Mucosa of gallbladder (tissue), 1 donor: ENCODE measurements at places on chromosomes 1 and 21.

DNA sequence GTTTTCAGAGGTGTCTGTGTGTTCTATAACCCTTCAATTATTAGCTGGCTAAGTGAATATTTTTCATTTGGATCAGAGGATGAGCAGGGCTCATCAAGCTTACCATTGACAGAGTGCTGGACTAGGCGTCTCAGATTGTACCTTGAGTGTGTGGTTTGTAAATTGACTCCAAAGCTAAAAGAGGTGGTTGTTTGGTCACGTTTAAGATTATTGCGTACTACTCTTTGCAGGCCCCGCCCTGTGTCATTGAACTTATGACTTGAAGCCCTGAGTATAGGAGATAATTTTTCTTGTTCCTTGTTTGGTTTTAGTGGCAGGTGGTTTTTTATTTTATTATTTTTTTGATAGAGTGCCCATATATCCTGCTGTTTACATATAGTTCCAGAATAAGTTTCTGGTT is 17.7 kb downstream of the MRPS6 start:
- no peak for DNase-seq

GRCh38 chr1:201598973-201599372 is 60.0 kb downstream of the NAV1 start:
- DNase-seq: no peak

DNA sequence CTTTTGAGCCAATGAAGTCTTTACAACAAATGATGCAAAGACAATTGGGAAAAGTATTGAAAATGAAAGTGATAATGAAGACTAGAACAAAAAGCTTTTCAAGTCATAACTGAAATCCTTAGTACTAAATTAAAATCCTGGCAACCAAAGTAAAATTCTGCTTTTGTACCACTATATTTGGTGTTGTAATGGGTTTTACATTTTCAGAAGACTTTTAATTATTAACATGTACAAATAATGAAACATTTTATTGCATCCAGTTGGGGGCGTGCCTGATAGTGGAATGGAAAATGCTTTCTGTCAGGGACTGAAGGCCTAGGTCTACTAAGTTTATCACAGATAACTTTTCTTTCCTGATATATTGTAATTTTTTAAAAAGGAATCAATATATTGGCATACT is 89.4 kb downstream of the SDCCAG8 start:
- no peak for DNase-seq

DNA sequence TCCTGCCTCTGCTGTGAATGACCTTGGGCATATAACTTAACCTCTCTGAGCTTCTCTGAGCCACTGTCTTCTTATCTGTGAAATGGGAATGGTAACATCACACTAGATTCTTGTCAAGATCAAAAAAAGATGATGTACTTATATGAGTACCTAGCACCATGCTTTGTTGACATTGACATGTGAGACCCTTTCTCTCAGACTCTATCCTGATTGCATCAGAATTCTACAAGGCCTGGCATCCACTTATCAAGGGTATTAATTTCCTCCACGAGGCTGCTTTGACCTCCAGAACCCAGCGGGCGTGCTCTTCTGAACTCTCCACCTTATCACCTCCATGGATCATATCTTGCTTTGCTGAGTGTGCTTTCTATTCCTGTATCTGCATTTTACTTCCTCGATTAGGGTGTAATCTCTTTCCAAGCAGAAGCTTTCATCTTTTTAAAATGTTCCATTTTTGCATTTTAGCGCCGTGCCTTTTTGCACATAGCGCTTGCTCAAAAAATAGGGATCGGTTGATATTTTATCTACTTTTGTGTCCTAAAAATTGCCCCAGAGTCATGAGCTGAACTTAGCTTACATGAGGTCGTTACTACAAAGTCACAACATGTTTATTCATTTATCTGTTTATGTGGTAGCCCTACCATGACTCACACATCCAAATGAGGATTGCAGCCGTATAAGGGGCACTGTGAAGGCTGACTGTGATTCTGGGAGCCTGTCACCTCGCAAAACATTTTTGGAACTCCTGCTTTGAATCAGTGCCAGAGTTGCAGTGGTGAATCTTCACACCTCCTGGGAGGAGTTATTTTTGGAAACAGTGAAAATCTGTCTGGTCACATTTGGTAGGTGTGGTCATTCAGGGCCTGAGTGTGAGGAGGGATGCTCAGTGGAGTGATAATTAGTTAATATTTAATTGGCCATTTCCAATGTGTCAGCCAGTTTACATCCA is 63.2 kb downstream of the IER5 start:
- no peak for DNase-seq

GRCh38 chr1:239601108-239601507 is 214.7 kb downstream of the CHRM3 start:
- DNase-seq: no peak

DNA sequence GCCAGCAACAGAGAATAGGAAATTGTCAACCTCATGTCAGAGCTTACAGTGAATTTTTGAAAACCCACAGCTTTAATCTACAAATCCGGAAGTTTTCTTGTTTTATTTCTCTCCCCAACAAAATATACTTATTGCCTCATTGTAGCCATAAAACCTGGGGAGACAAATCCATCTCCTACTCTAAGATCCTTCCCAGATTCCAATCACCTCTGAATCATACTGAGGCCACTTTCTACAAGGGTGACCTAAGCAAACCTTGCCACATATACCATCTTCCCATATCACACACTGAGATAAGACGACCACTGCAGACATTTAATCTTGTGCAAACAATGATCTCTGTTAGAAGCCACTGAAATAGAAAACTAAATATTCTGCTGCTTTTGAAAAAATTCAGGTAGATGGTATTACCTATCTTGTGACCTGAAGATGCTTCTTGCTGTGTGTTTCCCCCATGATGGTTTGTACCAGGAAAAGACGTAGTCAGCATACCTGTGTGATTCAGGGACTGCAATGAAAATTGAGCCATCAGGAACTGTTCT is 171.5 kb upstream of the DUSP10 start:
- no peak for DNase-seq

DNA sequence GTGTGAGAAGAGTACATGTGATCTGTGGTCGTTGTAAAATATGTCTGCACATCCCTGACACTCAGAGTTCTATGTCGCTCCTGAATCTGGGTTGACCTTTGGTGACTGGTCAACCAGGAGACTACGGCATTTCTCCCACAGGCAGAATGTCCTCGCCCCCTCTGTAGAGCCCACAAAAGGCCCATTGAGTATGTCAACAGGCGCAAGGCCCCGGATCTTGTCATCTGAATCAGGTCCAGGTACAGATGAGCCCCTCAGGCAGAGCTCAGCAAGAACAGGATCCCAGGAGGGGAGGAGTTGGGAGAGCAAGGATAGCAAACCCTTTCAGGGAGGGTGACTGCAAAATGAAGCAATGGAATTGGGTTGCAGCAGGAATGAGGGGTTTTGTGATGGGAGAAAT is 126.5 kb downstream of the MATN1 start:
- no peak for DNase-seq

- no peak for DNase-seq
Observed at GRCh38 chr1:100528871-100529270, 9.1 kb upstream of the GPR88 start.

DNA sequence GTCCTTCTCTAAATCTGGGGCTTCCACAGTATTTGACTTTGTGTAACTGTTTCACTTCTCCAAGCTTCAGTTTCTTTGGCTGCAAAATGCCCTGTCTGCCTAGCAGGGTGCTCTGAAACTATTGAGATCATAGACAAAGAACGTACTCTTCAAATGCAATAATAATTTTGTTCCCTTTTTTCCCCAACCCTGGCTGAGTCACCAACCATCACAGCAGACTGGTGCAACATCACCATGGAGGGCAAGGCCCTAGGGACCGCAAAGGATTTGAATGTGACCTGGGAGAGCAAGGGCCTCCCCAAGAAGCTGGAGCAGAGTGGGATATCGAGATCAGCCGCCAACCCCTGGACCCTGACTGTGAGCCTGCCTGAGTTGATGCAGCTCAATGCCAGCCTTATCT is 115.0 kb downstream of the FCRL5 start:
- DNase-seq: no peak

DNA sequence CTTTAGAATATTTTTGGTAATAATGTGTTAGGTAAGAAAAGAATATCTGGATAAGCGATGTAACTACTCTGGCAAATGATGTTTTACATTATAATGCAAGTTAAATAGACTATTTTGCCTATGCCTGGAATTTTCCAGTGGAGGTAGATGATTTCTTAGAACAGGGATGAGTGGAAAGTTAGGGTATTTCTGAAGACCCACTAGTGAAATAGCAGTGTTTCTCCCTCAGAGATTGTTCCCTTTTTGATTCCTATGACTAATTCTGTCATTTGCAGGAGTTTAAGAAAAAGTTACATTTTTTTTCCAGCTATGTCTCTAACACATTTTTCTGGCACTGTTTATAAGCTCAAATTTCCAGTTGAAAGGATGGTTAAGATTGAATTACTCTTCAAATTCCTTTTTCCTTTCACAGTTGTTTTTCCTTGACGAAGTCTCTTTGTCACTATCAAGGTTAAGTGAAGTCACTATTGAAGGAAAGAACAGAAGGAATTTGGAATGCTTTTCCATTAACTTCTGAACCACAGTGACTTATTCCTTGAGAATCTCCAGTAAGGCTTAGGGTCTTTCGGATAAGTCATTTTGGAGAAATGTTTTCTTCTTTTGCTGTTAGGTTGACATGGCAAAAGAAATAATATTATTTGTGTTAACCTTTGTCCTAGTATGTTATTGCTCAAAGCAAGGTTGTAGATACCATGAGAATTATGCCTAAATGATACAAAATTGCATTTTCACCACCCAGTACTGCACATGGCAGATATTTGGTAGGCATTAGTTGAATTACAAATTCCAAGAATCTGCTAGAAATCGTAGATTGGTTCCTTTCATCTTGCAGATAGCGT is 42.9 kb upstream of the ZNF326 start:
- DNase-seq: no peak

- no peak for DNase-seq
Observed at GRCh38 chr1:29719253-29719652, 482.9 kb downstream of the PTPRU start.

GRCh38 chr1:41880261-41880660 is 38.5 kb downstream of the HIVEP3 start:
- DNase-seq: no peak

- DNase-seq: peak; percentile 72
Observed at GRCh38 chr21:41536076-41536826, 28.3 kb upstream of the TMPRSS2 start.

GRCh38 chr1:114314098-114314497 is 160.4 kb upstream of the SYT6 start:
- no peak for DNase-seq

DNA sequence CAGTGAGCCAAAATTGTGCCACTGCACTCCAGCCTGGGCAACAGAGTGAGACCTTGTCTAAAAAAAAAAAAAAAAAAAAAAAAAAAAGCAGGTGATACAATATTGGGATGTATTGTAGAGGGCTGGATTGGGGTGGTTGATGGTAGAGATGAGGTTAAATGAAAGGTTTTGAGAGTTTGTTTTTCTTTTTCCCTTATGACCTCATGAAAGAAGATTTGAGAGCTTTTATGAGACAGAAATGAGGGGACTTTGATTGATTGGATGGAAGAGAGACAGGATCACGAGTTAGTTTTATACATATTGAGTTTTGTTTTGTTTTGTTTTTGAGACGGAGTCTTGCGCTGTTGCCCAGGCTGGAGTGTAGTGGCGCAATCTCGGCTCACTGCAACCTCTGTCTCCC is 27.1 kb downstream of the OSBPL9 start:
- DNase-seq: no peak

DNA sequence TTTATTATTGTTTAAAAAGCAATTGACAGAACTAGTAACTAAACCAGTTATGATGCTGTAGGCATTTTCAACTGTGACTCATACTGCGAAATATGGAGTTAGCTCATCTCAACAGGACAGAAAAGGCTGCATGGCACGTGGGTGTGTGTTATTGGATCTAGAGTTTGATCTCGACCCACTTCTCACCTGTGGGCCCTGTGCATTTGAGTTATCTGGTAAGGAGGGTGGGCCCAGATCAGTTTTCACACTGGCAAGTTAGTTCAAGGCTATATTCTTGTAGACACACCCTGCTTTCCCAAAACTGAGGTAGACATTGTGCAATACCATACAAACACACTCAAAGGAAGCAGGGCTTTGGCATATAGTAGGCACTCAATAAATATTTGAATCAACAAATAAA is 71.3 kb upstream of the PRDX6 start:
- DNase-seq: no peak

DNA sequence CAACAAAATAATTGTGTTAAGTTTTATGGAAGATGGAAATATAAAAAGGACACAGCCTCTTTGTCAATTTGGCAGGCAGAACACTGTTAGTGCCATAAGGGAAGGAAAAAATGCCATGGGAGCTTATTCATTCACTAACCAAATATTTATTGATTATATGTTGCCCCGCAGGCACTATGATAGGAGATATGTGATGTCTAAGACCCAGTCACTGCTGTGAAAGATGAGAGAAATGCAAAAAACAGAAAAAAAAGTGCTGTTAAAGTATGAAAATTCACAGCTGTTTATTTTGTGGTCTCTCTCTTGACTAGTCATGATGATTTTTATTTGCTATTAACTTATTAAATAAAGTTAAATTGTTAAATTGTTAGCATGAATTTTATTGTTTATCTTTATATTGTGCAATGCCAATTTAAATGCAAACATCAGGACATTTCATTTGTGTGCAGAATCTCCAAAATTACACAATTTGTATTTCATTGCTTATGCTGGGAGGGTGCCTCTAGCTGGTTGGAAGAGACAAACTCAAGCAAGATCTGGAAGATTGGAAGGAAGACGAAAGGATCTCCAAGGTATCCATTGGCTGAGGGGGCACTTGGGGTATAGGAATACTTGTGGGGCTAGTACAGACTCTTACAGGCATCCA is 17.8 kb upstream of the PTGFR start:
- no peak for DNase-seq

- no peak for DNase-seq
Observed at GRCh38 chr1:50661626-50662025, 238.4 kb upstream of the DMRTA2 start.

- DNase-seq: no peak
Observed at GRCh38 chr1:100971021-100971420, 54.6 kb downstream of the DPH5 start.

- no peak for DNase-seq
Observed at GRCh38 chr21:42692688-42693087, 39.3 kb downstream of the PDE9A start.

- DNase-seq: no peak
Observed at GRCh38 chr1:33425900-33426299, 5.0 kb downstream of the PHC2 start.

- no peak for DNase-seq
Observed at GRCh38 chr1:91895832-91896556, 10.0 kb upstream of the TGFBR3 start.

DNA sequence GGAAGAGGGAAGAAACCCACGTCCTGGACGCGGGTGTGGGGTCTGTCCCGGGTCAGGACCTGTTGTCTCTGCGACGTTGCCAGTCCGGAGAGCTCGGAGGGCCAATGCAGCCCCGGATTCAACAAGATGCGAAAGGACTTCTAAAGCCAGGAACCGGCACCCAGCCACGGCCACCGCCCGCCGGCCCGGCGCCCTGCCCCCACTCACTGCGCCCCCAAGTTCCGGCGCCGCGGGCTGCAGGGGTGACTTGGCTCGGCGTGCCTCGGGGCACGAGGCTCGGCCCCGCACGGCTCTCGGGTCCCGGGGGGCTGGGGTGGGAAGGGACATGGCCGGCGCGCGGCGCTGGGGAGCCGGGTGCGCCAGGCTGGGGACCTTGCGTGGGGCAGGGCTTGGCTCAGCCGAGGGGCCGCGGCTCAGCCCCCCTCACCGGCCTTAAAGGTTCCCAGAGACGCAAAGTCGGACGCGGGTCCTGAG is 51.8 kb upstream of the H6PD start:
- no peak for DNase-seq

GRCh38 chr1:15915991-15916390 is 59.9 kb downstream of the ZBTB17 start:
- DNase-seq: no peak
